ENCODE measurements at places on chromosomes 4 and X.

GRCh38 chr4:52949336-52949735 is 87.2 kb downstream of the RASL11B start:
- no peak for DNase-seq

DNA sequence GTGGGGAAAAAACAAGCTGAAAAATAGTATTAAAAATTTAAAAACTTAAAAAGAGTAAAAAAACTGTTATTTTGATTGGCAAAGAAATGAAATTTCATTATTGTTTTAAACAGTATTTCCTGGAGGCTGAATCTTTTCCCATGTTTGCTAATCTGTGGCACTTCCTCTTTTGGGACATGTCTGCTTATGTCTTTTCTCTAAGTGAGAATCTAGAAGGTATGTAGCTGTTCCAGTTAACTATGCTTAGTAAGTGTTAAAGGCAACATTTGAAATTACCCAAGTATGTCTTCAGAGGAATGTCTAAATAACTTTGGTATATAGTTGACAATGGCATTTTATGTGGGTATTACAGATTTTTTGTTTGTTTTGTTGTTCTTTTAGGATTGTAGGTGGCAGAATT is 81.6 kb upstream of the TBC1D9 start:
- no peak for DNase-seq

GRCh38 chr4:82380831-82381230 is 7.0 kb upstream of the HNRNPD start:
- DNase-seq = no peak

DNA sequence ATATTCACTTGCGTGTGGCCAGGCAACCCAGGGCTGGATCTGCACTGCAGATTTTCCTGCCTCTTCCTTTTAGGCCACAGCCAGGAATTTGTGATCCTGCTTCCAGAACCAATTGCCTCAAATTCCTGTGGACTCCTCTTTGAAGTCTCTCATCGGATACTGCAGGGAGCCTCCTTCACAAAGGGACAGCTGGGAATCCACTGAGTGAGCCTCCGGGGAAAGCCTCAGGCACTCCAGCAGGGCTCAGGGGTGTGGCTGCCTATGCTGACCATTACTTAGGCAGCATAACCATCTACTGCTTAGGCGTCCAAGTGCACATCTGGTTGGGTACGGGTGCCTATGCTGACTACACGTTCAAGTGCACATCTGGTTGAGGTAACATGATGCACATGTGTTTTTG is 321.5 kb downstream of the NLGN4X start:
- no peak for DNase-seq

DNA sequence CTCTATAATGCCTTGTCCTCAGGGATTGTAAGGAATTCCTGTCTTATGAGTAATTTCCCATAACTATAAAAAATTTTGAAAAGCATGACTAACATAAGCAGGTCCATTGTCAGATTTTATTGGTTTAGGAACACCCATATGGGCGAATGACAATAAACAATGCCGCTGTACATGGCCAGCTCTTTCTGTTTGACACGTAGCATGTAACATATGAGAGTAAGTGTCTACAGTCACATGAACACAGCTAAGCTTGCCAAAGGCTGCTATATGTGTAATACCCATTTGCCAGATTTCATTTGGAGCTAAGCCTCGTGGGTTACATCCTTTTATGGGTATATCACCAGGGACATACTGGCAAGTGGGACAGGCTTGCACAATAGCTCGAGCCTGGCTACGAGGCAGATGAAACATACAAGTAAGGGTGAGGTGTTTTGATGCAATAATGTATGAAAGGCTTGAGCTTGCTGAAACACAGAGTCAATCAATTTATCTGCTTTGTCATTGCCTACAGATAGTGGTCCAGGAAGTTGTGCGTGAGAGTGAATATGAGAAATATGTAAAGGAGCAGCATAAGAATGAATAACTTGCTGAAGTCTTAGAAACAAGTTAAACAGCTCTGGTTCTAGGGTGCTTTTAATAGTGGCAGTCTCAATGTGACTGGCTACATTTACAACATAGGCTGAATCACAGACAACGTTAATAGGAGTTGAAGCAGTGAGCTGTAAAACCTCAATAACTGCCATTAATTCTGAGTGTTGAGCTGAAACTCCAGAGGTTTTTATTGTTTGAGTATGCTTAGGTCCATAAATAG is 67.4 kb upstream of the UGT2B10 start:
- DNase-seq = no peak

DNA sequence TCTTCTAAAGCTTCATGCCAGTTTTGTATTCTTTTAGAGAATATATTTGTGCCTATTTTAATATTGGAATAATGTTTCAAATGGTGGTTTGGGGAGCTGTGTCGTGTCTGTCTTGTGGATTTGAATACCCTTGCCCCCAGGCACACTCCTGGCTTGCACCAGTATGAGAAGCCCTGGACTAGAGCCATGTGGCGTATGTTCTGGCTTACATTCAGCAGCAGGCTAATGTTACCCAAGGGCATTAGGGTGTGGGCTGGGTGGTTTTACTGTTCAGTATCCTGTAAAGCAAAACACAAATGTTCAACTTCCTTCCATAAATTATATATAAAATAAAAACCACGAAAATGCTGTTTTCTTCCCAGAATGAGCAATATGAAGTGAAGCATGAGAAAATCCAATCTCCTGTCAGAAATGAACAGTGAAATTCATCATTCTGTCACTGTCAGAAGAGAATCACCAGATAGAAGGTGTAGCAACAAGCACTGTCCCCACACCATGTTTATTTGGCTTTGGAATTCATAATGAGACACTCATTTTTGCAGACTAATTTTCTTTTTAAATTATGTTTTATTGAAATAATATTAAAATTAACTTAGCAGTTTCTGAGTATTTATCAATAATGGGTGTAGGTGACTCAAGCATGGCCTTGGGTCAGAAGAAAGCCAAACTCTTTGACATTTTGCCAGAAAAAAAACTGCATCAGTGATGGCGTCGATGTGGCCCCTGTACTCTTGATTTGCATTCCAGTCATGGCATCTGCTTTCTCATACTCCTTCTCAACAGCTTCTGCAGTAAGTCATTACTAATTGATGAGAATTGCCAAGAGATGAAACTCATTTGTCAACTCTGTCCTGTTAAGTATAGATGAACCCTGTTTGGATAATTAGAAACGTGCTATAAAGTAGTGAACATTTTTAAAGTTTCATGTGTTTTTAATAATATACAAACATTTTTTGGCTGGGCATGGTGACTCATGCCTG is 43.8 kb downstream of the WWC2 start:
- DNase-seq = no peak

DNA sequence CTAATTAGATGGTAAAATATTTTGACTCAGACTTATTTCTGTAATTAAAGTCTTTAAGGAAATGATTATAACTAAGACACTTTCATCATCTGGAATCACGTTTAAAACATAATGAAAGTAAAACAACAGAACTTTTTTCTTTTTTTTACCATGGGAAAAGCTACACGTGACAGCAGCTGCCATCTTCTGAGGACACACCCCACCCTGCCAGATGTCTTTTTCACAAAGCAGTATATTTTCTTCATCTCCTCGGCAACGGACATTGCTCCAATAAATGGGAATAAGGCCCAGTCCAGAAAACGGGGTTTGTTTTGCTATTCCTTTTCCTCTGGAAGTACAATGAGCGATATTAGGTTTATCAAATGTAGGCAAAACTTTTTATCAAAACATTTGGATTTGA is 17.5 kb downstream of the PRSS12 start:
- DNase-seq = no peak

DNA sequence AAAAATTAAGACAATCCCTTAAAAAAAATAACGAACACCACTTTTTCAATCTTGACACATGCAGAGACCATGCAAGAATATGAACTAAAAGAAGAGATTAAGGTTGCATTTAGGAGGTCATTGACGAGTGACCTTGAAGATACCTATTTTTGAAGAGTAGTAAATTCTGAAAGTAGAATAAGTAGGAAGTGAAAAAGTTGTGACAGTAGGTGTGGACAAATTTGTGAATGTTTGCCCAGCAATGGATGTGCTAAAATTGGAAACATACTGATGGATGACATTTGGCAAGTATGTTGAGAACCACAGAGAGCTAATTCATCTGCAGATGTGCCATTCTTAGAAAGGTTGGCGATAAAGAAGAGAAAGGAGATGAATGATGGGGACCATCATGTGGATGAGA is 213.7 kb upstream of the VCX3A start:
- DNase-seq = no peak

- DNase-seq = no peak
These were observed 38.6 kb downstream of the FHDC1 start for GRCh38 chr4:152974468-152975379.

DNA sequence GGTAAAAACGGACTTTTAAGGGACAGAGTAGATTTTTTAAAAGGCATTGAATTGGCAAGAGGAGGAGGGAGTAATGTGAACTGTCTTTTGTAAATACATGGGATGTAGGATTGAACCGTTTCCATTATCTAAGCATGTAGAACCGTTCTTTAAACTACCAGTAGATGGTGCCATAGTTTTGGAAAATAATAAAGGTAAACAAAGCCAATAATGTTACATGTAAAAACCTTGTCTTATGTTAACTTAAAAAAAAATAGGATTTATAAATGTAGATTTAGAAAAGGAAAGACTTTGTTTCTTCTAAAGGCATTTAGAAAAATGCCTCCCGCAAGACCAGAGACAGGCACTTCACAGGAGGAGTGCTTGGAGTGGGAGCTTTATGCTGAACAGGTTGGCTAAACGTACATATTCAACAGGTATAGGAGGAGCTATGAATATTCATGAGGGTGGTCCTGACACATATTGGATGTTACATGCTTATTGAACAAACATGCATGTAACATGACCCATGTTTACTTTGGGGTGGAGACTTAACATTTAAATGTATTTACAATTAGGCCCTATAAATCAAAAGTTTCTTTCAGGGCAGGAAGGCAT is 45.5 kb upstream of the FAM241A start:
- peak; percentile 21 for DNase-seq

GRCh38 chr4:156946516-156947424 is 24.8 kb downstream of the PDGFC start:
- peak; percentile 19 for DNase-seq

DNA sequence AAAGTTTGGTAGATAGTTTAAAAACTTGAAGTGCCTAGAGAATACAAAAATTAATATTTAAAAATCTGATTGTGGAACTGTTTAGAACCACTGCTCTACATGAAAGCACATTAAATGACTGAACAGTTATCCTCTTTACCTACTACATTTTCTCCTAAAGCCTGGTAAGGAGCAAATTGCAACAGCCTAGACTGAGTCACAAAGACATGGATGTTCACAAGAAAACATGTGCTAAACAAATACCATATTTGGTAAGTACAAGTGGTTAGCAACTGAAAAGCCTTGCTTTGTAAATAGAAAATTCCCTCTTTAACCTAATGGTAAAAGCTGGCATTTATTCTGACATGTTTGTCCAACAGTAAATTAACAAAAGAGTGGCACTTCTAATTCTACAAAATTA is 203.1 kb downstream of the FBXO8 start:
- DNase-seq = peak; percentile 7
